ENCODE measurements at places on chromosomes 2 and 18.

GRCh38 chr2:108604196-108604595 is 69.9 kb downstream of the LIMS1 start:
- DNase-seq = no peak

GRCh38 chr18:24118750-24119577 is 19.9 kb upstream of the CABYR start:
- peak; percentile 77 for DNase-seq

GRCh38 chr2:204365811-204366210 is 179.5 kb upstream of the PARD3B start:
- no peak for DNase-seq

DNA sequence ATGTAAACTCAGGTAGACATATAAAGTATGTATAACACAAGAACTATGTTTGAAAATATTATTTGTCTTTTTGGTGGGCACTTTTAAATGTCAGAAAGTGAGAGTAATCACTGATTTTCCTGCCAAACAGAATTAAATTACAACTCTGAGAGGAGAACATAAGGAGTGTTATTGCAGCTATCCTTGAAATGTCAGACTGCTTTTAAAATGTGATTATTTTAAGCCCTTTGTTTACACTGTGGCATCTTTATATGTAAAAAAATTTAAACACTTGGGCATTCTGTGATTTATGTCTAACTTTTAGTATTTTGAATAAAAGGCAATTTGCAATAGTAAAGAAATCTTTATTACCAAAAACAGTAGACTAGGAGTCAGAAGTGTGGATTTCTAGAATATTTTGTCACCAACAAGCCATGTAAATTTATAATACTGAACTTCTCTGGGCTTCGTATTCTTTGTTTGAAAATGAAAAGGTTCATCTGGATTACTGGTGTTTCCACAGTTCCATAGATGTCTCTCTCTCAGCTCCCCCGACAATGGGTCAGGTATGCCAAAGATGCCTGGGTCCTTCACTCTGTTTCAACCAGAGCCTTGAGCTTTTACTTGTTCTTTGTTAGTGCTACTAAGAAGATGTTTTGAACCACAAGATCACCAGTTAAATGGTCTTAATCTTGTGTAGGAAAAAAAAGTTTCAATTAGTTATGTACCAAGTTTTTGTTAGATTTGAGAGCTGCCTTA is 38.8 kb downstream of the GULP1 start:
- DNase-seq = no peak

DNA sequence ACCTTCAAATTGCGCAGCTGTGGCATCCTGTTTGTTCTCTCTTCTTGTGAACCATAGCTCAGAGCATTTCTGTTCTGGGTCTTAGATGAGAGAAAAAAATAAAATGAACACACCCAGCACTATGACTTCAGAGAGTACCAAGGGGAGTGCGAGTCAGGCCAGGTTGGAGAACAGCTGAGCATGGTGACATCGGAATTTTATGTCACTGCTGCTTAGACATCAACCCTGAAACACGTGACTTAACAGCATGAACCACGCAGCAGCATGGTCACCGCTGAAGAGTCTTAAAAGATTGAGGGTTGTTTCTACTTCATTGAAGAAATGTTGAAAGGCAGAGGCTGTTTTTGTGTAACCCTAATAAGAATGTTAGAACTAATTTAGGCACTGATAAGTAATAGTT is 288.8 kb upstream of the SOX11 start:
- no peak for DNase-seq

DNA sequence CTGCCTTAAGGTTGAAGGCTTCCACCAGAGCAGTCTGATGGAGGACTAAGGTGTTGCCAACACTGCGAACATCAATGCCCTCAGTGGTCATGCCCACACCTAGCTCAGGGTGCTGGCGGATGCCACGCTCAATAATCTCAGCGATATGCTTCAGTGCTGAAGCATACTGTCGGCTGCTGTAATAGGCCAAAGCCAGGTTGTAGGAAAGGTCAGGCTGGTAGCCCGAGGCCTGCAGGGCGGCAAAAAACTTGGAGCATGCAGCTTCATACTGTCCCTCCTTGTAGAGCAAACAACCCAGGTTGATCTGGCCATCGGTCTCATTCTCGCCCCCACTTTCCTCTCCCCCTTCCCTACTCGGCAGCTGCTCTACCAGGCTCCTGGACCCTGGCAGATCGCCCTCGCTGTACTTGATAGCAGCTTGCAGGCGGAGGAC is 159.4 kb downstream of the AGPS start:
- no peak for DNase-seq

DNA sequence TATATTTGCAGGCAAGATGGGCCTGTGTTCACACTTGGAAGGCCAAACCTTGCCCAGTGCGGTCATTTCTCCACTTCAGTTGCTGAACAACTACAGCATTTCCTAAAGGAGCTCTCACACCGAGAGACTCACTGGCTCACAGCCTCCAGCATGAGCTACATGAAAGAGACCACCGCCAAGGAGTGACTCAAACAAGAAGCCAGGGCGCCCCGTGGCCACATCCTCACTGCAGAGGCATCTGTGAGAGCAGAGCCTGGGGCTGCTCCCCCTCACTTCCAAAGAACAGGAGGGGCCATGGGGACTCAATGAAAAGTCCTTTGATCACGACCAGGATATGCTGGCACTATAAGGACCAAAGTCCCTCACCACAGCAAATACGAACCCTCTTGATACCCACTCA is 50.0 kb downstream of the TMEM163 start:
- peak; percentile 79 for DNase-seq

DNA sequence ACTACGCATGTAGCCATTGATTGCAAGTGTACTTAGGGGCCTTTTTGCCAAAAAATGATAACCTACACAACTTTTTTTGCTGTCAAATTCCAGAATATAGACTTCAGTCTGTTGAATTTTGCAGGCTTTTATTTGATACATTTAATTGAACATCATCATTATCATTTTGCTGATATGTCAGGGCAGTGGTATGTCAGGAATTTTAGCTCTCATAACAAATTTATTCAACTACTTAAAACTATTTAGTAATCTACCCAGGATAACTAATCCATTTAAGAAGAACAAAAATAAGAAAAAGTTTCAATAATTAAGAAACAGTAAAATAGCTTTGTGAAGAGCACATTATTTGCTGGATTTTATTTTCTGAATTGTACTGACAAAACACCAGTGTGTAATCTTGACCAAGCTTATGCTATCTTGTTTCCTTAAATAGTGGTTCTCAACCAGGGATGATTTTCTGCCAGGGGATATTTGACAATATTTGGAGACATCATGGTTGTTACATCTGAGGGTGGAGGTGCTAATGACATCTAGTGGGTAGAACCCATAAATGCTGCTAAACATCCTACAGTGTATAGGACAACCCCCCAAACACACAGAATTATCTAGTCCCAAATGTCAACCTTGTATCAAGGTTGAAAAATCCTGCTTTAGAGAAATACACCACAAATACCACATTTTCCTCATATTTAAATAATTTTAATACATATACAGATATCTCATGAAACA is 12.1 kb upstream of the TTN start:
- DNase-seq = no peak

- no peak for DNase-seq
Measured at GRCh38 chr2:57570961-57571360, 475.6 kb upstream of the VRK2 start.

- no peak for DNase-seq
Measured at GRCh38 chr2:74472945-74473258, 422 bp upstream of the MRPL53 start.

GRCh38 chr2:62334440-62335058 is 138.6 kb downstream of the B3GNT2 start:
- DNase-seq = no peak
